ENCODE measurements at places on chromosomes 5 and 9. TPM values are rescaled to one million over a fixed set of nuclear protein-coding genes. Genes with fewer than 3 reads are reported as not detected.

Gene PCDHB6
- 2.4 TPM for total RNA-seq

GRCh38 chr9:87569518-87569917 is 71.9 kb downstream of the DAPK1 start:
- H3K4me1 ChIP-seq, result peaks cover 57% of the 10 kb centered on the region
- peak overlapping the region; percentile 76 for H3K27ac ChIP-seq
- no peaks in the 10 kb centered on the region for H3K27me3 ChIP-seq
- peak; percentile 51 for DNase-seq
- no peak overlapping the region for H3K4me3 ChIP-seq

DNA sequence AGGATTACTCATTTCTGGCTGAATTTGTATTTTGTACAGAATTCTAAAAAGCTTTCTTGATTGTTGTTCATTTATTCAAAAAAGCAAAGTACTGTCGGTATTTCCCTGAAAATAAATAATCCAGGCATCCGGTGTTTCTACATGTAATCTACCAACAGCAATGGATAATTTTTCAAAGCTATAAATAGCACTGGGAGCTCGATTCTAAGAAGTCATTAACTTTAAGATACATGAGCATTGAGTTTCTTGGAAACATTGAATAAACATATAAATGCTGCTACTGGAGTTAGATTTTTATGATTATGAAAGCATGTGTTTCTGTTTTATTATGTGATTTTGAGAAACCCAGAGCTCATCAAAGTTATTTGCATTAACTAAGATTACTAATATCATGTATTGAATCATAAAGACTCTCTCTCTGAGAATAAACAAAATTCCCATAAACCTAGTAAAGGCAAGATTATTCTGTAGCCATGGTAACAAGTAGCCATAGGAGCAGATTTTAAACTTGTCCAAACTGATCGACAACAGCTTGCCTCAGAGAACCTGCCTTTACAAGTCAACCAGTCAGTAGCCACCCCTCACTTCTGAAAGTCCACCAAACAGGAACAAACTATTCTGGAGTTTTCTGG is 197.0 kb downstream of the DRD1 start:
- H3K4me1 ChIP-seq, result no peaks in the 10 kb centered on the region
- H3K27me3 ChIP-seq, result no peaks in the 10 kb centered on the region
- H3K36me3 ChIP-seq, result no peaks in the 10 kb centered on the region
- no peak for DNase-seq
- no peak overlapping the region for H3K27ac ChIP-seq

DNA sequence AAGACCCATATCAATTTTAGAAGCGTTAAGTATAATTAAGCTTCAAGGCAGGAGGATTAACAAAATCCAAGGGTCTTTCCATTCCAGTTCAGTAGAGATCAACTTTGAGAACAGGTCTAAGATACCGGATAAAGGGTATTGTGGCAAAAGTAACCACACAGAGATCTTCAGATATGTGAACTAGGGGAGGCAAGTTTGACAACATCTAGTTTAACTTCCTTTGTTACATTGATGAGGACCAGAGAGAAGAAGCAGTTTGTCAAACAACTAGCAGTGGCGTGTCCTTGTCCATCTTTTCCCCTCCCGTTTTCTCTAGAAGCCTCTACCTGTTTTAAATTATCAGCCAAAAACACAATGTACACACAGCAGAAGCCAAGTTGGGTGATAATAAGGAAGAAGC is 8.6 kb downstream of the SLC36A2 start:
- no peaks in the 10 kb centered on the region for H3K27me3 ChIP-seq
- no peaks in the 10 kb centered on the region for H3K36me3 ChIP-seq
- H3K27ac ChIP-seq, result no peak overlapping the region
- DNase-seq, result no peak

DNA sequence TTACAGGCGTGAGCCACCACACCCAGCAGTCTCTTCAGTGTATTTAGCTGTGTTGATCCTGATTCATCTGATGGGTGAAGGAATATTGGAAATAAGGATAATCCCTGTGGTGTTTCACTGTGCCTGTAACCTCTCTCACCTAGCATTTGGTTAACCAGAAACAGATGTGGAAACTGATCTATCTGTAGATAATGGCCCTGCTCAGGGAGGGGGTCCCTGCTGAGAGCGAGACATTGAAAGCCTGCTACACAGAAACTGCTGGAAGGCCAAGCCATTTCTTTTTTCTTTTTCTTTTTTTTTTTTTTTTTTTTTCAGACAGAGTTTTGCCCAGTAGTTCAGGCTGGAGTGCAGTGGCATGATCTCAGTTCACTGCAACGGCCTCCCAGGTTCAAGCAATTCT is 28.4 kb downstream of the QRFP start:
- H3K27me3 ChIP-seq, result no peaks in the 10 kb centered on the region
- no peak for DNase-seq
- no peak overlapping the region for H3K27ac ChIP-seq
- peaks cover 13% of the 10 kb centered on the region for H3K36me3 ChIP-seq
- H3K4me3 ChIP-seq, result no peak overlapping the region
- H3K4me1 ChIP-seq, result peaks cover 51% of the 10 kb centered on the region

DNA sequence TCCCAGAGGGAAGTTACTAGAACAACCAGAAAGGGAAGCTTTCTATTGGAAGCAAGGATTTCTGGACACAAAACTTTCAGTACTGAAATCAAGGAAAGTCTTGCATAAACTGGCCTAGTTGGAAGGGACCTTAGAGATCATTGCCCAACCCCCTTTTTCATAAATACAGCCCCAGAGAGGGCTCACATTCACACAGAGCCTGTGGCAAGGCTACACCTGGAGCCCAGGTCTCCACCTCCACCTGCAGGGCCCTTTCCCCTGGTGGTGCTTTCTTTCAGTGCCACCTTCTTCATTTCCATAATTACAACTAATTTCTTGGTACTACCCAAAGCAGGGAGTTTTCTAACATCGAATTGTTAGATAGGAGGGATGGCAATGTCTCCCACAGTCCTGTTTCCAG is 85.7 kb downstream of the ADRB2 start:
- H3K27ac ChIP-seq, result no peak overlapping the region
- H3K36me3 ChIP-seq, result no peaks in the 10 kb centered on the region
- no peaks in the 10 kb centered on the region for H3K27me3 ChIP-seq
- DNase-seq, result no peak
- H3K4me1 ChIP-seq, result no peaks in the 10 kb centered on the region

Gene TMOD1
- total RNA-seq, result 33.4 TPM

DNA sequence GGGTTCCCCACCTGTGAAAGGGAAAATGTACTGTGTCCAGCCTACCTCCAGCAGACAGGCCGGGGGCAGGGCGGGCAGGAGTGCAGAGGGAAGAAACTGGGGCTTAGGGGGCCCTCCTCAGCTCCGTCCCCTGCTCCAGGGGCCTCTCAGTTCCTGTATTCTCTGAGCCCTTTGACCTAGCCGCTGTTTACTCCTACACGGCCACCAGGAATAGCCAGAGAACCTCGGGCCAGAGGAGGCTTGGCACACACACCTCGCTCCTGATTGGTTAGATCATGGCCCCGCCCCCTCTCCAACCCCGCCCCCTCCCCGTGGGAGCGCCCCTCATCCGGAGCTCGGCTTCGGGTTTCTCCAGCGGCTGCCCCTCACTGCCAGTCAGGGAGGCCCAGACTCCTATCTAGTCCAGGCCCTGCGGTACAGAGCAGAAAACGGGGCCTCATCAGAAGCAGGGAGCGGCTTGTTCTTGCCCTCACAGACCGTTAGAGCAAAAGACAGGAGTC is 2.2 kb downstream of the ST6GALNAC6 start:
- DNase-seq, result peak; percentile 69
- no peak overlapping the region for H3K4me3 ChIP-seq
- no peaks in the 10 kb centered on the region for H3K27me3 ChIP-seq
- H3K4me1 ChIP-seq, result peaks cover 20% of the 10 kb centered on the region
- H3K36me3 ChIP-seq, result peaks cover 27% of the 10 kb centered on the region

DNA sequence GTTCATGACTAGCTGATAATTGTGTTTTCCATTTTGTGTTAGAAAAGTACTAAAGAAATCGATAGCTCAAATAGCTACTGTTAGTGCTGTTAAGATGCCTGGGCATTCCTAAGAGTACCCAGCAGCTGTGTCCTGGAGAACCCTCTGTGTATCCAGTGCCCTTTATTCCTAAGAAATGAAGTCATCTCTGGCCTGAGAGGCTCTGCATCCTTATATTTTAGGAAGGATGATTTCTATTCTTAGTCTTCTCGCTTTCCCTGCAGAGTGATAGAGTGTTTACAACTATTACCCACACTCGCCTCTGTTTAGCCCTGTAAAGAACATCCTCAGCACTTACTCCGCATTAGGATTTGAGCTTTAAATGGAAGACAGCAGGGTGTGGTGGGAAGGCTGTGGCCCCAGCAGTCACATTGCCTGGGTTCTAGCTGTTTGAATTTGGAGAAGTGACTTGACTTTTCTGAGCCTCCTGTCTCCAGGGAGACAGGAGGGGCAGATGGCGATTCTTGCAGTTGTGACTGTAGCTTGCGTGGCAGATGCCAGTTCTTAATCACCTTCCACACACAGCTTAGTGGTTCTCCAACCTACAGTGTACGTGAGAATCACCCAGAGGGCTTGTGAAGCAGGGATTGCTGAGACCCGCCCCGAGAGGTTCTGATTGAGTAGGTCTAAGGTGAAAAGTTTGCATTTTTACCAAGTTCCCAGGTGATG is 177.2 kb upstream of the PITX1 start:
- H3K4me3 ChIP-seq, result no peak overlapping the region
- no peaks in the 10 kb centered on the region for H3K27me3 ChIP-seq
- H3K36me3 ChIP-seq, result no peaks in the 10 kb centered on the region
- H3K27ac ChIP-seq, result no peak overlapping the region

GRCh38 chr5:127567026-127567768 is 49.8 kb downstream of the PRRC1 start:
- DNase-seq, result no peak
- no peaks in the 10 kb centered on the region for H3K36me3 ChIP-seq
- no peak overlapping the region for H3K4me3 ChIP-seq
- no peak overlapping the region for H3K27ac ChIP-seq
- H3K27me3 ChIP-seq, result no peaks in the 10 kb centered on the region
- H3K4me1 ChIP-seq, result no peaks in the 10 kb centered on the region

All from thyroid gland (tissue), 4 donors.